ENCODE measurements at places on chromosomes 3 and 15.
A peak's percentile ranks its signal among the peaks of the same experiment; 100 is the strongest.

- H3K4me3 ChIP-seq: no peak overlapping the region
- no peaks in the 10 kb centered on the region for H3K4me1 ChIP-seq
- H3K27me3 ChIP-seq: peaks cover 4% of the 10 kb centered on the region
- no peaks in the 10 kb centered on the region for H3K36me3 ChIP-seq
Observed at GRCh38 chr3:70658513-70659310, 346.3 kb upstream of the MDFIC2 start.

- H3K4me3 ChIP-seq: no peak overlapping the region
- H3K4me1 ChIP-seq: no peaks in the 10 kb centered on the region
- peak; percentile 87 for DNase-seq
- H3K27me3 ChIP-seq: no peaks in the 10 kb centered on the region
Observed at GRCh38 chr15:48006031-48006511, 114.7 kb upstream of the SLC24A5 start.

- DNase-seq: no peak
- H3K4me1 ChIP-seq: no peaks in the 10 kb centered on the region
- H3K36me3 ChIP-seq: no peaks in the 10 kb centered on the region
- no peaks in the 10 kb centered on the region for H3K27me3 ChIP-seq
- H3K27ac ChIP-seq: no peak overlapping the region
Observed at GRCh38 chr15:40853241-40853890, 9.5 kb downstream of the SPINT1 start.

- H3K36me3 ChIP-seq: no peaks in the 10 kb centered on the region
- H3K27ac ChIP-seq: no peak overlapping the region
- H3K27me3 ChIP-seq: no peaks in the 10 kb centered on the region
- DNase-seq: no peak
- no peaks in the 10 kb centered on the region for H3K4me1 ChIP-seq
- H3K4me3 ChIP-seq: no peak overlapping the region
Observed at GRCh38 chr15:96878129-96878528, 547.6 kb downstream of the NR2F2 start.

DNA sequence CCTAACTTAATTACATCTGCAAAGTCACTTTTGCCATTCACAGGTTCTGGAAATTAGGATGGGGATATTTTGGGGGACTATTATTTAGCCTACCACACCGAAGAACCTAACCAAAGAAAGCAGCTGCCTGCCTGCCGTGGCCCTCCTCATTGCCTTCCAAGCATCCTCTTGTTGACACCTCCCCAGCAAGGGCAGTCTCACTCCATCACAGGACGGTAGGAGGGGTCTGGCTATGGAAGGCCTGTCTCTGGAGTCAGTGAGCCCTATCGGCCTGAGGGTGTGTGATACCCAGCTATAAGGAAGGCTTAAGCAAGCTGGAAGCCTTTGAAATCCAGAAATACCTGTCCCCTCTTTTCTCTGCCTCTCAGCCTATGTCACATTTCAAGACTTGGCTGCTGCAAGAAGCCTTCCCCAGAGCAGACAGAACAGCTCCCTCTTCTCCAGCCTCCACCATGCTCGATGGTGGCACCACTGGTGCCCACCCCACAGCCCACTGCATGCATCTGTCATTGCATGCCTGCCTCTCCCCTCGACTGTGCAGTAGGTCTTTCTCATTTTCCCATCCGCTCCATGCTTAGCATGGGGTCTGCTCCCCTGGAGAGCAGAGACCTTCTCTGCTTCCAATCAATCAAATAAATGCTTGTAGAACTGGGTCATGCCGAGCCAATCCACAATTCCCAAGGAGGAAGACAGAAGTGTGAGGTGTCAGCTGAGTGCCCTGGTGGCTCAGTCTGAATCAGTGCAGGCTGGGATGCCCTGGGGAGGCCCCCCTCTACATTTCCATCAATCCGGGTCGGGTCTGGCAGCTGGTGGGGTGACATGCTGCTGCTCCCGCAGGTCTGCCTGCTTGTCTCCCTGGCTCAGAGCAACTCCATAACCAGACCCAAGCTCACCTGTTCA lies 23.9 kb upstream of the LOXL1 start:
- no peaks in the 10 kb centered on the region for H3K27me3 ChIP-seq
- H3K36me3 ChIP-seq: no peaks in the 10 kb centered on the region
- no peak overlapping the region for H3K27ac ChIP-seq
- no peak for DNase-seq
- no peaks in the 10 kb centered on the region for H3K4me1 ChIP-seq

GRCh38 chr3:175111036-175111435 lies 251.9 kb downstream of the NAALADL2 start:
- H3K36me3 ChIP-seq: no peaks in the 10 kb centered on the region
- no peak for DNase-seq
- H3K4me1 ChIP-seq: no peaks in the 10 kb centered on the region
- H3K27me3 ChIP-seq: no peaks in the 10 kb centered on the region

DNA sequence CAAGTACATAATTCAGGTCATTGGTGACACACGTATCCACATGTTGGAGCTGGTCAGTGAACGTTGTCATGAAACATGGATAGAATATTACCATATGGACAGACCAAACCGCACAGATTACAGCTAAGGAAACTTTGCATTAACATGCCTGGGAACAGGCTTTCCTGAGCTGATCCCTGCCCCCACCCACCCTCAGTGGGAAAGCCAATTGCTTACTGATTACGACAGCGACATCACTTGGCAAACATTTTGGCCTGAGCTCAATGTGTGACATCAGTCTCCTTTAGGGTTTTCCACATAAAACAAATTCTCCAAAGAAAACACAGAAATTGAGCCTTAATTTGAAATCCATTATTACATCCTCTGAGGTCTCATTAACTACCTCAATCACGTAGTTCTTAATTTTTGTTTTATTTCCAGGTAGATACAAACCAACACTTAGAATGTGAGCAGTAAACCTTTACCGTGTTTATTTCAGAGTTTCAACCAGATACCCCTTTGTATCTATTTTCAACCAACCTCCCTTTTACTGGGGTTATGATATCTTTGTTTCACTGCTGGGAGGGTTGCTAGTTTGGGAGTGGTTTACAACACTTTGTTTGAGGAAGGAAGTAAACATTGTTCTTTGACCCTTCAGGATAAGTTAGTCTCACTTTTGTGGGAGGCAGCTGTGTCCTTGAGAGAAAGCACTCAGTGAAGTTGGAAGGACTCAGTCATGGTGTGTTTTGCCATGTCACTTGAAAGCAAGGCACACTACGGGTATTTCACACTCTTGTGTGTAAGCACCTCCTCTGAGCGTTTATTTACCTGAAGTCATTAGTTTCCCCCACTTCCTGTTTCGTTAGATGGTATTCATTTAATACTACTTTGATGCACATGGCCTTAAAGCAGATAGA lies 103.1 kb downstream of the CMSS1 start:
- H3K36me3 ChIP-seq: no peaks in the 10 kb centered on the region
- H3K4me3 ChIP-seq: no peak overlapping the region
- H3K4me1 ChIP-seq: peaks cover 6% of the 10 kb centered on the region
- DNase-seq: peak; percentile 87

DNA sequence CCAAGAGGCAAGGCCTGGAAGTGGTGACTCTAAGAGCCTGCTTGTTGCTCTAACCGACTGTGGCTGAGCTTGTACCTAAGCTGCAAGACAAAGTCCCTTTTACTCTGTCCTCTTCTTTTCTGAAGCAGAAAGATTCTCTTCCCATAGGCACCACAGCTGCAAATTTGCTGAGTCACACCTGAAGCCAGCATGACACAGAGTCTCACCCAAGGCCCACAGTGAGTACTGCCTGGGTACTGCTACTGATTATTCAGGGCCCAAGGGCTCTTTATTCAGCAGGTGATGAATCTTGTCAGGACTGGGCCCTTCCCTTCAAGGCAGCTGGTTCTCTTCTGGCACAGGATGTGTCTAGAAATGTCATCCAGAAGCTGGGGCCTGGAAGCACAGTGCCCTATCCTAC lies 18.9 kb upstream of the TIGIT start:
- no peak for DNase-seq
- H3K27ac ChIP-seq: no peak overlapping the region
- no peaks in the 10 kb centered on the region for H3K4me1 ChIP-seq
- H3K27me3 ChIP-seq: no peaks in the 10 kb centered on the region
- H3K36me3 ChIP-seq: no peaks in the 10 kb centered on the region

DNA sequence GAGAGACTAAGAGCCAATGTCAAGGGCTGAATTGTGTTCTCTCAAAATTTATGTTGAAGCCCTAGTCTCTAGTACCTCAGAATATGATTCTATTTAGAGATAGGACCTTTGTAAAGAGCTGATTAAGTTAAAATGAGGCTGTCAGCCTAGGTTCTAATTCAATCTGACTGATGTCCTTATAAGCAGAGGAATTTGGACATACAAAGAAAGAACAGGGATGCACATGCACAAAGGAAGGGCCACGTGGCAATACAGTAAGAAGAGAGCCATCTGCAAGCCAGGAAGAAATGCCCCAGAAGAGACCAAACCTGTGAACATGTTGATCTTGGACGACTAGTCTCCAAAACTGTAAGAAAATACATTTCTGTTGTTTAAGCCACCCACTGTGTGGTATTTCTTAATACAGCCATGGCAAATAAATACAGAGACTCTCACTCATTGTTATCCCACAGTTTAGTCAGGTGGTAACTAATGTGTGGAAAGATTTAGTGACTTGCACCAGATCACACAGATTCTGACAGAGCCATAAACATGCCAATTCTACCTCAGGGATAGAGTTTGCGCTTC lies 652.2 kb downstream of the NAALADL2 start:
- no peak for DNase-seq
- H3K4me3 ChIP-seq: no peak overlapping the region
- no peak overlapping the region for H3K27ac ChIP-seq

DNA sequence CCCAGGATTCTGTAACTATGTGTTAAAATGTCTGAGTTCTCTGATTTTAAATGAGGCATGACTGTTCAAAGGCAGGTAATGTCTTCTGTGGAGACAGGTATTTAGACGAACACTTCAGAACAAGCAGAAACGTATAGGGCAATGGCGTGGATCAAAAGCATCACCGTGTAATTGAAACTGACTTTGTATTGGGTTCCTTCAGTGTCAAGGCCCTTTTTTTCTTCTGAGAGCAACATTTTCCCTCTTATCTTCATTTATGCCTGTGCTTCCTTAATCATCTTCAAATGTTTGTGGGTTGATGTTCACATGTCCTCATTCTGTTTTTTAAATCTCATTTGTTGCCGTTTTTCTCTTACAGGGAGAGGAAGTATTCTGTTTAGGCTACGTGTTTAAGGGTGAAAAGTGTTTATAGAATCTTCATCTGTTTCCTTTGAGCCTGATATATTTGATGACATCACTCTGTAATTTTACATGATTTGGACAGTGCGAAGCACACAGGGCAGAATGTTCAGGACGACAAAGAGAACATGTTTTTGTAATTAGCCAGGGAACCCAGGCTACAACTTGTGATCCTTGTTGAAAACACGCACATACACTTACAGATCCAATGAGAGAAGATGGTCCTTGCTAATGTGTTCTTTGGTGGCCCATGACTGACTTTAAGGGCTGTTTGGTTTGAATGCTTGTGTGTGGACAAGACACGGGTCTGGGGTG lies 196.0 kb downstream of the LRTM1 start:
- H3K27me3 ChIP-seq: no peaks in the 10 kb centered on the region
- H3K4me3 ChIP-seq: no peak overlapping the region
- DNase-seq: no peak
- no peaks in the 10 kb centered on the region for H3K36me3 ChIP-seq
- H3K27ac ChIP-seq: no peak overlapping the region

DNA sequence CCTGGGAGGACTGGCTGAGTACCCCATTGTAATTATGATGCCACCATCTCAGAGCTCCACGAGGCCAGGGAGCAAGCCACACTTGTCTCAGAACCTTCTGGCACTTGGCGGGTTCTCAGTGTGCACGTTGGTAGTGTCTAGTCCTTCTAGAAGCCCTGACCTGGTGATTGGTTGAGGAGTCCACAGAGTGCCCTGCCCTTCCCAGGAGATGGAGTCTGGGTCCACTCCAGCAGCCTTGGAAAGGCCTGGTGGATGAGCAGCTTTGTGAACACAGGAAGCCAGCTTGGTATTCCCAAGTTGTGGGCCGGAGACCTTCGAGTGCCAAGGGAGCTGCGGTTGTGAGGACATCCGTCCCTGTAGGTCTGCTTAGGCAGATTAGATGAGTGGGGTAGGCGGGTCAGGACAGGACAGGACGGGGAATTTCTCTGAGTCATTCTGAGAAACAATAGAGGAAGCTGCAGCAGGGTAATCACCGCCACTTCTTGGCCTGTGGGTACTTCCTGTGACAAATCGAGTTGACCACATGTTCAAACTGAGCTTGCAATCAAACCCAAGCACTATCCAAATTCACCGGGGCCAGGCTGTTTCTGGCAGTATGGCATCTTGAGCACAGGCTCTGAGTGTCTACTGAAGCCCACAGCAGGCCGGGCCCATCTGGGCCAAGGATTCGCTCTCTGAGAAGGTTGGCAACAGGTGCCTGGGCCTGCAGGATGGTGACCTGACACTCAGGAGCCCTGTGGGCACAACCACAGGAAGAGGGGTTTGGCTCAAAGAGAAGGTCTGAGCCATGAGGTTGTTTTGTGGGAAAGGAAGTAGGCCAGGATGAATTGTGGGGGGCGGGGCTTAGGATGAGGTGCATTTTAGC lies 71.5 kb upstream of the PLXNA1 start:
- DNase-seq: peak; percentile 46
- no peak overlapping the region for H3K4me3 ChIP-seq
- H3K27me3 ChIP-seq: no peaks in the 10 kb centered on the region
- no peaks in the 10 kb centered on the region for H3K36me3 ChIP-seq
- H3K27ac ChIP-seq: no peak overlapping the region
- peaks cover 6% of the 10 kb centered on the region for H3K4me1 ChIP-seq

DNA sequence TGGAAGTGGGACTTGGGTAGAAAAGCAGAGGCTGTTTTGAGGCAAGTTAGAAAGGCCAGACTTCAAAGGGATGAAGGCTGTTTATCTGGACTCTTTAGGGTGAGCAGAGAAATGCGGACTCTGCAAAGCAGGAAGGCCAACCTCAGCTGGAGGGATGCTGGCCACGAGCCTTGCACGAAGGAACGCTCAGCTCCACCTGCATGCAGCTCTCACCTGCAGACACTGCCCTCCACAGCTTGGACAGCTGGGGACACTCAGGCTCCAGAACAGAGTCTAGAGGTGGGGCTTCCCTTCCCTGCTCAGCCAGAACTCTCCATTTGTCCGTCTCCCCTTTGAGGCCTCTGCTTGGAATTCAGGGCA lies 229.7 kb downstream of the ADAMTS17 start:
- peak overlapping the region; percentile 93 for H3K27ac ChIP-seq
- H3K4me1 ChIP-seq: peaks cover 65% of the 10 kb centered on the region
- no peaks in the 10 kb centered on the region for H3K27me3 ChIP-seq
- no peak for DNase-seq
- no peak overlapping the region for H3K4me3 ChIP-seq

GRCh38 chr3:18725668-18726407 lies 300.7 kb upstream of the SATB1 start:
- no peaks in the 10 kb centered on the region for H3K36me3 ChIP-seq
- H3K4me3 ChIP-seq: no peak overlapping the region
- peak overlapping the region; percentile 18 for H3K27ac ChIP-seq
- DNase-seq: no peak

- H3K4me1 ChIP-seq: peaks cover 70% of the 10 kb centered on the region
- no peak for DNase-seq
- H3K36me3 ChIP-seq: no peaks in the 10 kb centered on the region
- no peaks in the 10 kb centered on the region for H3K27me3 ChIP-seq
Observed at GRCh38 chr3:47145272-47145671, 18.6 kb downstream of the SETD2 start.

Data from tibial nerve (tissue), 4 donors.